GM13976 (cell line): ENCODE measurements at places on chromosomes 6 and 20.

GRCh38 chr6:130152908-130153510 is 69.7 kb downstream of the SAMD3 start:
- DNase-seq, result no peak

GRCh38 chr6:20333721-20334269 is 67.9 kb upstream of the E2F3 start:
- no peak for DNase-seq

DNA sequence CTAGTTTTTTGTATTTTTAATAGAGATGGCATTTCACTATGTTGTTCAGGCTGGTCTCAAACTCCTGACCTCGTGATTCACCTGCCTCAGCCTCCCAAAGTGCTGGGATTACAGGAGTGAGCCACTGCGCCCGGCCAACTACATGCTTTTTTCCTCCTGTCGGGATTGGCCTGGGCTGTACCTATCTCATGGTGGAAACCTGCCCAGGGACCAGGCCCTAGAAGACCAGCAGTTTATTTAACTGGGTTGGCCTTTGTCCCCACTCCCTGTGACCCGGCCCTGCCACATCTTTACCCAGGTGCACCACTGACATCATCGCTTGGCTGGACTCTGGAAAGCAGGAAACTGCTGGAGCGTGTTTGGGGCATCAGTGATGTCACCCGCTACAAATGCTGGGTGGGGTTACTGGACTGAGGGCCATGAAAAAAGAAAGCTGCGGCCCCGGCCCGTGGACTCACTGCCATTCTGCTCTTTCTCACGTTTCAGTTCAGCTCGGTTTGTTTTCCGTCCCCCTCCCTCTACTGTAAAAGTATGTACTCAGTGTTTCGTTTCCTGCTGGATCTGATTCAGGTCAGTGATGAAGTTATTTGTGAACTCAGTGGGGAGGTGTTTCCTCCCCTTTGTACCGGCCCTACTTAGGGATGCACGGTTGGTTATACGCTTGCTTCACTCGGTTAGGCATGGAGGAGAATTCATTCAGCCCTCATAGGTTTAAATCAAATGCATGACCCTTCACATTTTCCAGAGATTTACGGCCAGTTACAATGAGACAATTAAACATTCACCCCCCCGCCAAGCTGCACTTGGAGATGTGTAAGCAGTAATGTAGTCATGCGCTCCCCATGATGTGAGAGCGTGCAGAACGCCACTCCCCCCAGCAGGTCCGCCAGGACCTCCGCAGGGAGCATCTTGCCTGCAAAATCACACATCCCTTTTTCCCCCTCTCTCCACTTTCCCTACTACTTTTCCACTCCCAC is 179.3 kb downstream of the MTHFD1L start:
- no peak for DNase-seq

- DNase-seq, result no peak
Measured at GRCh38 chr20:39298571-39299506, 336.7 kb downstream of the DHX35 start.

DNA sequence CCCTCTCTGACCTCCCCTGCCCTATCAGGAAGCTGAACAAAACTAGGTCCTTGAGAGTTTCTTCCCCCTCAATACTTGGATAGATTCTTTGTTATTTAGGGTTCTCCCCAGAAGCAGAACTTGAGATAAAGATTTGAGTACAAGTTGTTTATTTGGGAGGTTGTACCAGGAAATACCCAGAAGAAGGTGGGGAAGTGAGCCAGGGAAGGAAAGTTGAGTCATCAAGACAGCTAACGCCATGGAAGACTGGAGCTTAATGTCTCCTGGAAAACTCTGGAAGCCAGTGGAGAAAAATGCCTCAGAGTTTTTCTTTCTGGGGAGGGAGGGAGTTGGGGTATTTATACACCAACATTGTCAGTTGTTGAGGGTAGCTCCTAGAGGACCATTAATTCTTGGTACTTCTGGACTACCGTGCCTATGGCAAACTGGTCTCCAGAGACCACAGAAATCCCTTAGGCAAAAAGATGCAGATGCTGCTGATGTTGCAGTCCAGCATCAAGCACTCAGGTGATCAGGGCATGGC is 102.6 kb upstream of the ZFP64 start:
- no peak for DNase-seq

GRCh38 chr6:158249340-158249836 is 62.9 kb upstream of the TULP4 start:
- DNase-seq, result no peak

GRCh38 chr6:136772685-136773472 is 19.4 kb downstream of the MAP3K5 start:
- DNase-seq, result peak; percentile 46

DNA sequence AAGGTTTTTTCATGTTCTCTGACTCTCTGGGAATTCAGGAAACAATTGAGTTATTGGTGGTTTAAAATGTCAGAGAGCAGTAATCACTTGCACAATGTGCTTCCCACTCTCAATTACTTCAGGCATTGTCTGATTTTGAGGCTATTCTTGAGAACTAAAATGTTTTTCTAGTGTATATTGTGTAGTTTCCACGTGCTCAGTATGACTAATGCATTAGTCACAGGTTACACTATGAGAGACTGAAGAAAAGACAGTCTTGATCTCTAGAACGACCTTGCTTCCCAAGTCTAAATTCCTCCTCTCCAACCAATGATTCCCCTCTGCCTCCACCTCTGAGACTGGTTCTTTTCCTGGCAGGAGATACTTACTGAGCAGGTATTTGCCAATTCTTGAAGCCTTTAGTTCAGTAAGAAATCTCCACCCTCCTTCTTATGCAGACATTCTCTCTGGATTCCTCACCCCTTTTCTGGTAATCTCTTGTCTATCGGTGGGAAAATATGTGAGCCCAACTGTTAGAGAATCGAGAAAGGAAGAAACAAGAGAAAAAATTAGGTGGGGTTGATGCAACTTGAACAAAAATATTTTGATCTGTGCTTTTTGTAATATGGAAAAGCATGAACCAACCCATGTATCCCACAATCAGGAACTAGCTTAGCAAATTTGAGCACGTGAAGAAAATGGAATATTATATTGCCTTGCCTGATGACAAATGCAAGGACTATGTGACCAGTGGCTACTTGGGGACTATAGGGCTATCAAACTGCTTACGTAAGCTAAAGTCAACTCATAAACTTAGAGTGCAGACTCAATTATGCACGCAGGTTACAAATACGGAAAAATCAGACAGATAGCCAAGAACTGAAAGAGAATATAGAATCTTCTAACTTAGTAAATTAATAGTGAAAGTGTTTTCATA is 61.1 kb upstream of the SLC22A16 start:
- no peak for DNase-seq

DNA sequence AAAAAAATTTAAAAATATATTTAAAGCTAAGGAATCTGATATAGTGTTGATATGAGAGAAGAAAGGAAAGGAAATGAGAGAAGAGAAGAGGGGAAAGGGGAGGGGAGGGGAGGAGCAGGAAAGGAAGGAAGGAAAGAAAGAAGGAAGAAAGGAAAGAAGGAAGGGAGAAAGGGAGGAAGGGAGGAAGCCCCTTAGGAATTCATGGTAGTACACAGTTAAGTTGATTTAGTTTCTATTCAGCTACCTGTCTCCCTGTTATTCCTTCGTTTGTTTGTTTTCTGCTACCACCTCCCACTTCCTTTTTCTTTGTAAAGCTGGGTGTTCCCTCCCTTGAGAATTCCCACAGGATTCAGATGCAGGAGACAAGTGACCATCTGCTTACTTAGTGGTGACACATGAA is 1025.4 kb upstream of the FLRT3 start:
- DNase-seq, result no peak

DNA sequence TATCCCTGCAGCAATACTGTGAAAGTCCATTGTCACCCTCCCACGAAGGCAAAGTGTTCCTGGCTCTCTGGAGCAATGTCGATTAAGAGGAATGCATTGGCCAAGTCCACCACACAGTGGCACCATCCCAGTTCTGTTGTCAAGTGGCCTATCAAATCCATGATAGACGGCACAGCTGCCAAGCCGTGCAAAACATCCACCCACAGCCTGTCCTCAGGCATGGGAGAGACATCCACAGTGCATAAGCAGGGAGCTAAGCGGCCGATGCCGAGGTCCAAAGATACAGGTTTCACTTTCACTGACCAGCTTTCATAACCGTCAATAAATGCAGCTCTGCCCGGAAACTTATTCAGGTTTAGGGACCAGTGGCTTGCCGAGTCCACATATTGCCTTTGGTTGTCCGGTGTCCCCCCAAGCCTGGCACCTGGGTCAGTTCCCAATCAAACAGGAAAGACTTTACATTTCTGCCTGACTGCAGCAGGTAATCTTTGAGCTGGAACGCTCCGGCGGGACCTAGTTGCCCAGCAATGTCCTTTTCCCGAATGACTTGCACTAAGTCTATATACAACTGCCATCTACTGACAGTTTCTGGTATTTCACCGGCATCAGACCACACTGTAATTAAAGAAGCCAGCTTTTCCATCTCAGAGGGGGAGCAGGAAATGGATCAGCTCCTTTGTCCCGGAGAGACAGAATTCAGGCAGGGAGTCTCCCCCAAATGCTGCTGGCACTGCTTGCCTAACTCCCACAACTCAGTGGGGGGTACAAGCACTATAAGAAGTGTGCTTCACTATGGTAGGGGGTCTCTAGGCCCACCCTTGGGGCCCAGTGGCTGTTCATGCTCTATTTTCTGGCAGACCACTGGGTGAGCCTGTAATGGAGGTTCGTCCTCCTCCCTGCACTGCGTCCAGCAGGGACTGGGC is 6.3 kb downstream of the ZKSCAN3 start:
- peak; percentile 71 for DNase-seq

DNA sequence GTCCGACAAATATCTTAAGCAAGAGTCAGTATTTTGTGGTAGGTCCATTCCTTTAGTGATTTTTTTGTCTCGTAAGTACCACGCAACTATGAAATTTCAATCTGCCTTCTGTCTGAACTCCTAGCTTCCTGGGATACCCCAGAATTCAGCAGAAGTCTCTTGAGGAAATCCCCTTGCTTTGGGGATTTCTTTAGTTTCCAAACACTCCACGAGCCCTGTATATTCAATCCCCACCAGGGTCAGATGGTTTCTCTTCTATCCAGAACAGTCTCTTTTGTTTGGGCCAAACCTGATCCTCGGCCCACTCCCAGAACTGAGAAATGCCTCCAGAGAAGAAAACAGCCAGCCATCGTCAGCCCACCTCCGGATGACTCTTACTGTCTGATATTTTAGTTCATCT is 113.0 kb downstream of the CHD6 start:
- DNase-seq, result no peak

- no peak for DNase-seq
Measured at GRCh38 chr20:51695574-51696303, 72.5 kb downstream of the ATP9A start.

GRCh38 chr20:20765696-20766365 is 53.4 kb upstream of the RALGAPA2 start:
- no peak for DNase-seq

GRCh38 chr20:11378252-11378651 is 539.4 kb upstream of the BTBD3 start:
- DNase-seq, result no peak

- DNase-seq, result no peak
Measured at GRCh38 chr20:33010133-33010504, 2.6 kb downstream of the BPIFB2 start.

DNA sequence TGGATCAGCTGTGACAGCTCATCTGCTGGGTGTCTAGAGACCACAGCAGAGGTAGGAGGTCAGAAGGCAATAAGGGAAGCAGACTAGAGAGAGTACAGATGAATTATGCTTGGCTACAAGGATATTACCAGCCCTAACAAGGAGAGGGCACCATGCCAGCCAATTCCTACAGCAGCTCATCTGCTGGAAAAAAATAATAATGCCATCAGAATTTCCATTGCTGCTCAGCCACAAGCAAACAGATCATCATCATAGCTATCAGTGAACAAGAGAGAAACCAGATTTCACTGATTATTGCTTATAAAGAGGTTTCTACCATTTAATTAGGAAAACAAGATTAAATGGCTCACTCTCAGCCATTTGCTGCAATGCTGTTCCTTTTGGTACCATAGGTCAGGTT is 66.5 kb downstream of the PSMG4 start:
- no peak for DNase-seq

GRCh38 chr6:14656649-14657048 is 539.1 kb downstream of the CD83 start:
- no peak for DNase-seq

DNA sequence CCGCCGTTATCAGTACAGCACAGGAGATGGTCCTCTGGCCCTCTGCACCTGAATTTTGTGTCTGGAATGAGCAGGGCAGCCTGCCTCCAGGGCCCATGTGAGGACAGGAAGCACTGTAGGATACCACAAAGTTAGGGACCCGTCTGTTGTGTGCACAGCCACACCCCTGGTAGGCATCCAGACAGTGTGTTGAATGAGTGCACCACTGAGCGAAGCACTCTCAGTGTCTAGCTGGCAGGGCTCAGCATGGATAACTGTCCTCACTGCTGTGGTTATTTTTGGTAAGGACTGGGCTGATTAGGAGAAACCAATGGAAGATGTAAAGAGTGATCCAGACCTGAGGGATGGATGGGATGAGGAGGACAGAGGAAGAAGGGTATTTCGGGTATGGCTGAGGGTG is 178.7 kb downstream of the CLIC5 start:
- DNase-seq, result no peak

GRCh38 chr6:25903467-25904099 is 26.9 kb downstream of the SLC17A2 start:
- no peak for DNase-seq
